Keratinocyte (primary cell): ENCODE measurements at places on chromosomes 5 and 9.

- no peak for DNase-seq
Observed at GRCh38 chr5:154625031-154625430, 130.1 kb upstream of the LARP1 start.

GRCh38 chr5:53991942-53992341 lies 318.4 kb downstream of the ARL15 start:
- no peak for DNase-seq

- no peak for DNase-seq
Observed at GRCh38 chr5:68251386-68251785, 35.8 kb downstream of the PIK3R1 start.

DNA sequence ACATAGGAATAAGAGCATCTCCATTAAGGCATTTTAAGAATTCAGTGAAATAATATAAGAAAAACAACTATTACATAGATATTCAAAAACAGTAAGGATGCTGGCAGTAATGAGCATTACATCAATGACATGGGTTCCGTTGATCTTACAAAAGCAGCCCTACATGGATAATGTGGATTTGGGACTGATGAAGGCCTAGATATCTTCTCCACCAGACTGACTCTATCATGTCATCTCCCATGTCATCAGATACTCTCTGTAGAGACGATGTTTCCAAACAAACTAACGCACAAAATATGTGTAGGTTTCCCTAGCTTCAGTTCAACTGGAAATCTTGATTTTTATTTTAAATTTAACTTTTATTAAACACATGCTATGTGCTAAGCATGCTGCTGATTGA lies 3.6 kb downstream of the LURAP1L start:
- no peak for DNase-seq

DNA sequence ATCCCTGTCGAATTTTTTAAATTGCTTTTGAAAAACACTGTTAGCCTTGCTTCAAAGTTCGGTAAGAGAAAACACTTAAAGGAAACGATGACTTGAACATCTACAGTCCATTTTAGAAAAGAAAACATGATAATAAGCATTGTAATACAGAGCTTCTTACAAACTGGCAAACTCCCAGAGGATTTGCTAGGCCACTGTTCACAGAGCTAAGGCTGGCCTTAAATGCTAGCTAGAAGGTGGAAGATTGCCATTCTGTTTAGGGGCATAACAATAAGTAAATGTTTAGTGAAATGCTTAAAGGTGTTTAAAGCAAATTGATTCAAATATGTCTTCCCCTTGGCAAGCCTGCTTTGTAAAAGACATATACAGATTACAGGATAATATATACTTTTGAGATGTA lies 169.6 kb downstream of the TLE4 start:
- DNase-seq = no peak

DNA sequence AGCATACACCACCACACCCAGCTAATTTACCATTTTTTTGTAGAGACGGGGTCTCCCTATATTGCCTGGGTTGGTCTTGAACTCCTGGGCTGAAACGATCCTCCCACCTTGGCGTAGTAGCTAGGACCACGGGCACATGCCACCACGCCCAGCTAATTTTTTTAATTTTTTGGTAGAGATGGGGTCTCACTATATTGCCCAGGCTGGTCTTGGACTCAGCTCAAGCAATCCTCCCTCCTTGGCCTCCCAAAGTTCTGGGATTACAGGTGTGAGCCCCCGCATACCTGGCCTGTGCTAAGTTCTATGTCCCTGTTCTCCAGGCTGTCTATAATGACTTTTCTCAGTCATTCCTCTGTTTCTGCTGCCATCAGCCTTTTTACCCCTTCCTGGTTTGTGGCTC lies 41.3 kb downstream of the ASS1 start:
- no peak for DNase-seq

- no peak for DNase-seq
Observed at GRCh38 chr5:66122379-66123034, 21.6 kb upstream of the SREK1 start.

DNA sequence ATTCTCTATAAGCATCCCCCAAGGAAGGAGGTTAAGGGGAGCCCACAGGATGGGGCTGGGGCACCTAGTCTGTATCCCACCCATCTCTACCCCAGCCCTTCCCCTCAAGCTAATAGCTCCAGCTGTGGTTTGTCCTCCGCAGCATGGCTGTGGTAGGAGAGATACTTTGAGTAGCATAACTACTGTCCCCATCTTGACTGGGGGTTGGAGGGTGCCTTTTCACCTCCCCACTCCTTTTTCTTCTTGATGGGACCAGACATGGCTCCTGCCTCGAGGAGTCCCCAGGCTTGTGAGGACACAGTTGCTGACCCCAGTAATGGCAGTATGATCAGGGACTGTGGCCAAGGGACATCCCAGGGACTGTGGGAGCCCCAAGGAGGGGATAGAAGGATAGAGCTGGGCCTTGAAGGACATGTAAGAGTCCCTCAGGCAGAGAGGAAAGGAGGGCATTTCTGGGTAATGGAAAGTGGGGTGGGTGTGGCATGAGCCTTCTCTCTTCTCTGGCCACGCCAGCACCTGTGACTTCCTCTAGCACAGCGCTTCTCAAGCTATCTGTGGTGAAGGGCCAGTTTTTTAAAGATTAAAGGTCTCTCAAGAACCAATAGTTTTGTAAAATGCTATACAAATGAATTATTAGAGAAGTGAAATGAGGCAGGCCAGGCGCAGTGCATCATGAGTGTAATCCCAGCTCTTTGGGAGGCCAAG lies 14.0 kb downstream of the OLFML2A start:
- DNase-seq = no peak

DNA sequence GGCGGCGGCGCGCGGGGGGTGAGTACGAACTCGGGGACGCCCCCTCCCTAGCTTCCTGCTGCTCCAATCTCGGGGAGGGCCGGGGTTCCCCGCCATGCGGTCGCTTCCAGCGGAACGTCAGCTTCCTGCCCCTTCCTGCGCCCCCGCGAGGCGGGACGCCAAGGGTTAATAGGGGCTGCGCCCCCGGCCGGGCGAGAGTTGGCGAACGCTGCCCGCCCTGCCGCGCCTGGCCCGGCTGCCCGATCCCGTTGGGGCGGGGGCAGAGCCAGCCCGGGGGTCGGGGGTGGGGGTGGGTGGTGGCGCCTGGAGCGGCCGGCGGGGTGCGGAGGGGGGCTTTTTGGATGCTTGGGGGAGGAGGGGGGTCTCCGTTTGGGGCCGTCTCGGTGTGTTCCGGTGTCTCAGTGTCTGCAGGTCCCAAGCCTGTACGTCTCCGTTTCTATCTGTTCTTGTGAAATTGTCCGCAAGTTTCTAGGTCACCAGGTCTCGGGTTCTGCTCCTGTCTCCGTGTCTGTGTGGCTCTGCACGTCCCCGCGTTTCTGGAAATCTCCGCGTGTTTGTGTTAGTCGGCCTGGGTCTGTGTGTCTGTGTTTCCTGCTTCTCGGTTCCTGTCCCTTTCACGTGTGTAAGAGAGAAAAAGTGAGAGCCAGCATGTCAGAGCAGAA lies 789 bp downstream of the COL27A1 start:
- DNase-seq = no peak
